ENCODE measurements at places on chromosomes 13 and 19.

GRCh38 chr13:28356561-28357021 is 138.3 kb downstream of the FLT1 start:
- no peak for DNase-seq

DNA sequence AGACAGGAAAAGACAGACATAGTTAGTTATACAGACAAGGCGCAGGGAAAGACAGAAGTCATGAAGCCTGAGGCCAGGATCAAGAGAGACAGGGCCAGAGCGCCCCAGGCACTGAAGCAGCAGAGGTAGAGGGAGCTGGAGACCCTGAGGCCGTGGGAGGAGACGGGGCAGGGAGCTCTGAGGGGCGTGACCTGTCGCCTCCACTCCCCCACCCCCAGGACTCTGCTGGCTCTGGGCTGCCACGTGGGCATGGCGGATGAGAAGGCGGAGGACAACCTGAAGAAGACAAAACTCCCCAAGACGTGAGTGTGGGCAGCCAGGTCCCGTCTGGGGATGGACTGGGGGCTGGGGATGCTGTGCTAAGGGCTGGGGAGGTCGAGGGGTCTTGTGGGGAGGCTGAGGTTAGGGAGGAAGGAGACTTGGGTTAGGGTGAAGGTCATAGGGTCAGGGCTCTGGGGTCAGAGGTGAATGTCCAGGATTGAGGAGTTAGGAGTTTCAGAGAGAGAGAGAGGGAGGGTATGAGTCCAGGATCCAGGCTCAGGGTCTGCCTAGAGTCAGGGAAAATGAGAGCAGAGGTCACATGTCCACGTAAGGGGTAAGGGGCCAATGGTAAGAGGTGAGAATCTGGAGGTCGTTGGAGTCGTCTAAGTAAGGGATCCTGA is 31.1 kb downstream of the RYR1 start:
- no peak for DNase-seq

DNA sequence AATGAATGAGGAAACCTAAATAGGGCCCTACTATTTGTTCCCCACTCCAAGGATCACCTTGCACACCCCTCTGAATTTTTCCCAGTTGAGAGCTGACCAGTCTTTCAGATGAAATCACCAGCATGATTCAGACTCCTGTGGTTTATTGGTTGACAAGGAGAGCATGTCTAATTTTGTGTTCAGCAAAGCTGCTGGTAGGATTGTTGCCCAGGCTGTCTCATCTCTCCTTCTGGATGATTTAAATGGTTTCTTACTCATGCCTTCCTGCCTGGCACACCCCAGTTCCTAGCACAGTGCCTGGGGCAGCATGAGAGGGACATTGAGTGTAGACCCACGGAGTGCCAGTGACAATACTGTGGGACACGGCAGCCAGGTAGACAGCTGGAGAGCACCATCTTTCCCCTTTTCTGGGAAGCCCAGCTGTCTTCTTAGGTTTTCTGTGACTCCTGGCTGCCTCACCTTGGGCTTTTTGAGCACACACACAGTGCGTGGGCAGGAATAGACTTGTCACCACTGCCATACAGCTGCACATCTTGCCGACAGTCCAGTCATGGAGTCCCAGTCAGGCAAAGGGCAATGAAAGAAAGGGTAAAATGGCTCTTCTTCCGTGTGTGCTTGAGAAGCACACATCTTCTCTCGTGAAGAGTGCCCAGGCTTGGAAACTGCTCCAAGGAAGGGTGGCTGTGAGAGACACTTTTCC is 12.3 kb downstream of the FGF9 start:
- DNase-seq: no peak

DNA sequence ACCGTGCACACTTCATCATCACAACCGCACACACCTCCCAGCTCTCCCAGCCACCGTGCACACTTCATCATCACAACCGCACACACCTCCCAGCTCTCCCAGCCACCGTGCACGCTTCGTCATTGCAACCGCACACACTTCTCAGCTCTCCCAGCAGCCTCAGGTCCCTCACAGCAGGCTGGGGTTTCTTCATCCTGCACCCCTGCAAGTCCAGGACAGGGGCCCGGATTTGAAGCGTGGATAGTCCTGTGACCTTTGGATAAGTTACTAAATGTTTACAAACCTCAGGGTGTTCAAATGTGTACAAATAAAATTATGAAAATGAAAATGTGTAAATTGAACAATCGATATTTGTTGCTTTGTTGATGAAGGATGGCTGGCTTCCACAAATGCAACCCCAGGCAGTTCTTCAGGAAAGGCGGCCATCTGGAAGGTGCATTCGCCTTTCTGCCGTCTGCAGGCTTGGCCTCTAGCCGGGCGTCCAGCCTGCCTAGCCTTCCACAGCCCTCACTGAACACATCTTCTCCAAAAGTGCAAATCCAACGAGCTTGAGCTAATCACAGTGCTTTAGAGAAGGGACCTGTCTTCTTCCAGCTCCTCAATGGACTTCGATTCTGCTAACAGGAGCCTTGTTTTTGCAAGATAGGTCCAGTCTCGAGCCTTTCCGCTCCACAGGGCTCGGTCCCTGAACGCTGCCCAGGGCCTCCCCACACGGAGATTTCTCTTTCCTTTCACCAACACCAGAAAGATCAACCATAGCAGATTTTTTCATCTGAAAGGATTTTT is 74.2 kb downstream of the SPACA7 start:
- no peak for DNase-seq

- DNase-seq: no peak
These were observed 39.2 kb downstream of the FLT1 start for GRCh38 chr13:28455580-28456194.

DNA sequence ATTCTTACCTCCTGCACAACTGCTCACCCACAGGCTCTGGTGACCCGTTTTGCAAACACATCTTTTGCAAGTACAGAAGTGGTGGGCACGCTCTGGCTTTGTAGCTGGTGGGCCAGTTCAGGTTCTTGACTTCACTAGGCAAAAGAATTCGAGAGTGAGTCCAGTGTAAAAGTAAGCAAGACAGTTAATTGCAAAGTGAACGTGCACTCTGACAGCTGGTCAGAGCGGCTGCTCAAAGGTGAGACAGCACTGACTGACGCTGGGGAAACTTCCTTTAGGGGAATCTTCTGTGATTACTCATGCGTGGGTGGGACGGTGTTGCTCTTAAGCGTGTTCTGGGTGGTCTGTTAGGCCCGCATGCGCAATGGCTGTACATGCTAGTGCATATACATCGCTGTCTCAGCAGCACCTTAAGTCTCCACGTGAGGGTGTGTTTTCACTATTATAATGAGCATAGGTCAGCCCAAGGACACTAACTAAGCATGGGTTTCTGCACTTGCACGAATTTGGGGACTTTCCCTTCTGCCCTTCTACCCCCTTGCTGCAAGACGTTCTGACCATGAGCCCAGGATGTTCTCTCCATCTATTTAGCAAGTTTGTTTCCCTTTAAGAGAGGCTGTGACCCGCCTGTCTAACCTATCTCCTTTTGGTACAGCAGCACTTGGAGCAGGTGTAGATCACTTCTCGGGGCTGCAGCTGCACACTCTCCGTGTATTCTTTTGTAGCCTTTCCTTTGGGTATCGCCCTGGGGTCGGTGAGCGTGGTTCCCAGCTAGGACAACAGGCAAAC is 30.2 kb upstream of the CD33 start:
- DNase-seq: no peak

DNA sequence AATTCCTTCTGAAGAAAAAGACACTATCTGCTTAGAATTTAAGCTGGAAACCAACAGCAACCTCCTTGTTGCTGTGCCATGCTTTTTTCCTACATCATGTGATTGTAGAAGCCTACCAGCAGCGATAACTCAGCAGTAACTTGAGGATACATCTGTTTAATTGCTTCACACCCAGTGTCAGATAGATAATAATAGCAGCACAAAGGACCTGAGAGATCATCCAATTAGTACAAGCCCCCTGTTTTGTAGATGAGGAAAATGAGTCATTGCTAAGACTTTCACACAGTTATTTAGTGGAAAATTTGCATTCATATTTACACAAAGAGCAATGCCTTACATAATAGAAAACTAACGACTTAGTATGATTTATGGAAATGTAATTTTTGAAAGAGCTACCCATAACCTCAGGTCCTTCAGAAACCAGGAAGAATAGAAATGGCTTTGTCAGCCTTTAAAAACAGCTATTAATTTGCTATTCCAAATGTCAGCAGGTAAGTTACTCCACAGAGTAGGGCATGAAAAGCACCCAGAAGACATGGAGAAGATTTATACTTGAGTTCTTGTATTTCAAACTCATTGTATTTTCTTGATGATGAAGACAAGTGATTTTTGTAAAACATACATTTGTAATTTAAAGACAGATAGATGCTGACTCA is 93.7 kb upstream of the SGCG start:
- no peak for DNase-seq

- peak; percentile 90 for DNase-seq
These were observed 21.0 kb downstream of the ZNF114 start for GRCh38 chr19:48290771-48291488.

GRCh38 chr13:34748073-34748472 is 194.0 kb upstream of the NBEA start:
- no peak for DNase-seq

DNA sequence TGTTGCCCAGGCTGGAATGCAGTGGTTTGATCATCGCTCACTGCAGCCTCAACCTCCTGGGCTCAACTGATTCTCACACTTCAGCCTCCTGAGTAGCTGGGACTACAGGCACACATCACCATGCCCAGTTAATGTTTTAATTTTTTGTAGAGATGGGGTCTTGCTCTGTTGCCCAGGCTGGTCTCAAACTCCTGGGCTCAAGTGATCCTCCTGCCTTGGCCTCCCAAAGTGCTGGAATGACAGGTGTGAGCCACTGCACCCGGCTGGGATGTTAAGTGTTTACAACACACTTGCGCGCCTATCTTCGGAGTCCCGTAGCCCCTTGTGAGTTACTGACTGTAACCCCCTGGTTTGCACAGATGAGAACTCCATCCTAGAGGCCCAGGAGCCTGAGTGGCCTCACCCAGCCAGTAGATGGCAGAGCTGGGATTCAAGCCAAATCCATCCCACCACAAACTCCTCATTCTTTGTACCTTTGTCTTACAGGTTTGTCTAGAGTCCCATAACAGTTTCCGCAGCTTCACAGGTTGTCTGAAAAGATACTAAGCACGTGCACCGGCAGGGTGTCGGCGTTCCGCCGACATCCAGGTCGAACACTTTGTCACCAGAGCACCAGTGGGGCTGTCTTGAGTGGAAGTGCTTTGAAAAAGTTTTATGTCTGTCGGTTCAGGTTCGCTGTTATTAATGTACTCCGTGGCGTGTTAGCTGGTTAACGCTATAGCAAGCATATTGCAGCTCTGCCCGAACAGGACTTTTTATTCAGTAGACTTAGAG is 14.7 kb downstream of the MAG start:
- DNase-seq: no peak

GRCh38 chr13:29756506-29756905 is 93.9 kb downstream of the UBL3 start:
- no peak for DNase-seq

GRCh38 chr13:27338816-27339215 is 68.2 kb downstream of the RASL11A start:
- DNase-seq: no peak

GRCh38 chr13:98664924-98665637 is 87.4 kb downstream of the SLC15A1 start:
- no peak for DNase-seq

DNA sequence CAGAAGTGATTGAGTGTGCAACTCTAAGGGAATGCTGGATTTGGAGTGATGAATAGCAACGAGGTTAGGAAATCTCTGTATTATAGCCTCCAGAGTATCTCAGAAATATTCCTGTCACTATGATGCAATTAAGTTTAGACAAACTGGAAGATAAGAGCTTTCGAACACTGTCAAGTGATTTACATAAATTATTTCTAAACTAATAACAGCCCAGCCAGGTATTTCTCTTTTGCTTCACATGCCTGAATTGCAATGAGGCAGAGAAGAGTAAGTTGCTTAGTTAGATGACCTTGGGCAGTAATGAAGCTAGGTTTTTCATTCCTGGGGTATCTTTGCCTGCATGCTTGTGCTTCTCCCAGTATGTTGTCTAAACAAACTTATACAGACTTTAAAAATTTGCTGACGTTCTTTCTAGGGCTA is 134.5 kb downstream of the LMO7 start:
- DNase-seq: no peak

- DNase-seq: no peak
These were observed 534 bp downstream of the CAB39L start for GRCh38 chr13:49443357-49443703.

DNA sequence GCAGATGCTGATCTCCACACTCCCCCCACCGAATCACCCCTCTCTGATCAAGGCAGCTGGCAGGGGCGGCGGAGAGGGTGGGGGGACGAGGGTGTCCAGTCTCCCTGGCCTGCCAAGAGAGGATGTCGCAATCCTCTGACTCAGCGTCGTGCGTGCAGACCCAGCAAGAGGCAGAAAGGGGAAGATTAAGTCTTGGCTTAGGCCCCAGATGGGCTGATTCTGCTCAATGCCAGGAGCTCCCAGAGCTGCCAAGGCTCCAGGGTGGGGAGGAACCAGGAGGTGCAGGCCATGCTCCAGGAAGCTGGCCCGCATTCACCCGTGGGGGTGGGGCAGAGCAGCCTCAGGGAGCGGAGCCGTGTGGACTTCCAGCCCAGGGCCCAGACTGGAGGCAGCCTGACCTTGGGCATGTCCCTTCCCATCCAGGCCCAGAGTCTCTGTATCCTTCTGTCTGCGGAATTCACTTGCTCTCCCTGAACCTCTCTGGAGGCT is 6.6 kb upstream of the BCL3 start:
- DNase-seq: peak; percentile 98

- no peak for DNase-seq
These were observed at the start of gene CALM3 for GRCh38 chr19:46601318-46602224. Gene CALM3 (plus strand): TSS chr19:46601330. CDS start chr19:46601435, 105 bp downstream.

- no peak for DNase-seq
These were observed 83.0 kb downstream of the FLT1 start for GRCh38 chr13:28411831-28412353.

- DNase-seq: no peak
These were observed at the start of gene FAM124A for GRCh38 chr13:51222037-51222685. Gene FAM124A (plus strand): TSS chr13:51222398. CDS start chr13:51222502, 104 bp downstream.

Data from suprapubic skin (tissue), 4 donors.